NCI-H1436 (cell line): ENCODE measurements at places on chromosomes 1 and 21.

GRCh38 chr1:2415337-2415736, 3.0 kb upstream of the PEX10 start:
- no peak for DNase-seq

DNA sequence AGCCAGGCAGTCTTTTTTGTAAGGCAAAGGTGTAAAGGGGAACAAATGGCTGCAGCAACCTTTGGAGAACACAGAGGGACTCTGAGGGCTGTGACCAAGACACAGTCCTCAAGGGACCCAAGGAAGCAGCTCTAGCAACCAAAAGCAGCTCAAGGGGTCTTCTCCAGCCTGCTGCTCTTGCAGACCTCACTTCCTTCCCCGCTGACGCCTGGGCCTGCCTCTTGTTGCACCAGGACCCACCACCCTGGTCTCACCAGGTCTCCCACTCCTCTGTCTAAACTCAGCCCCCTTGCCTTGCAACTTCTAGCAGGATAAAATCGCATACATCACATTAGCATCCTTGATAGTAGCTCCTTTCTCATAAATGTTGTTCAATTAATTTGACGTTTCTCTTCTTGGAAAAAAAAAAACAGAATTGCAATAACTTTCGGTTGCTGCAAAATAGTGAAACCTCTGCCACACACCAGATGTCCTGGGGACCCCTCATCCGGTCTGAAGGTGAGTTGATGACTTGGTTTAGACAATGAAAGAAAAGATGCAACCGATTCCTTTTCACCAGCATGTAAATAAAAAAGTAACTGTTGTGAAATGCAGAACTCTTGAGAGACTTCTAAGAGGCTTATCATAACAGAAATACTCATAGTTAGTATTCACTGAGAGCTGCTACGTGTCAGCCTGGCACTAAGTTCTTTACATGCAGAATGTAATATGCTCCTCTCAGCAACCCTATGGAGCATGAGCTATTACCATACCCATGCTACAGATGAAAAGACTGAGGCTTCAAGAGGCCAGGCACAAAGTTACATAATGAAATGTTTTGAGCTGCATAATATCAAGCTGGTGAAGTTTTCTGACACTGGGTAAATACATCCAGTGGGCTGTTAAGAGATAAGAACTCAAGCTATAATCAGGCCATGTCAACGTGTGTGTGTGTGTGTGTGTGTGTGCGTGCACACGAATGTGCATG, 58.5 kb downstream of the UMODL1 start:
- DNase-seq = no peak

DNA sequence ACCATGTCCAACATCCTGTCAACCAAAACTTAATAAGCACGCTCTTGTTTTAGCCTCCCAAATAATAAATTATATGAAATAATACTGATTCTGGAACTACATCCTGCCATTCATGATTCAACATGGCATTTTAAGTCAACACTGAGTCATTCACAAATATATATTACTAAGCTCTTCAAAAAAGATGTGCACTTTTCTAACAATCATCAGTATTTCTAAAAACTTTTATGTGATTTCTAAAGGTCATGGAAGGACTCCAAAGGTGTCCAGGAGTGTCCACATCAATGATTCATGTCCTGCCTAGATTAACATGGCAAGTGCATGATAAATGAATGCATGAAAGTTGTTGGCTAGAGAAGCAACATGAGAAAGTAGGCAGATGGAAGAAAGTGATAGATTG, 51.6 kb downstream of the NEGR1 start:
- no peak for DNase-seq

DNA sequence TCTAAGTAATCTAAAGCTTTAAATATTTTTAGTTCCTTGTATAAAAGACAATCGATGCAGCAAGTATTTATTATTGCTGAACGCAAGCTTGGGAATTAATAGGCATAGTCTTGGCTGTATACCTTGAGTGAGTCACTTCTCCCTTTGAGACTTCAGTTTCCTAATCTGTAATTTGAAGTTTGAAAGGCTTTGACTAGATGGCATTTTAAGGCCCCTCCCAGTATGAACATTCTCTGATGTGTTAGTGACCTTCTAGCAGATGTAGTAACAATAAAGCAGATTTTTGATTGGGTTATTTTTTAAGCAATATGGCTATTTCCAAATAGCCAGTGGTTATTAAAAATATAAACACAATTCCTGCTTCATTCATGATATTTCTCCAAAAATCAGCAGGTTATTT, 58.2 kb downstream of the DUSP10 start:
- DNase-seq = no peak

DNA sequence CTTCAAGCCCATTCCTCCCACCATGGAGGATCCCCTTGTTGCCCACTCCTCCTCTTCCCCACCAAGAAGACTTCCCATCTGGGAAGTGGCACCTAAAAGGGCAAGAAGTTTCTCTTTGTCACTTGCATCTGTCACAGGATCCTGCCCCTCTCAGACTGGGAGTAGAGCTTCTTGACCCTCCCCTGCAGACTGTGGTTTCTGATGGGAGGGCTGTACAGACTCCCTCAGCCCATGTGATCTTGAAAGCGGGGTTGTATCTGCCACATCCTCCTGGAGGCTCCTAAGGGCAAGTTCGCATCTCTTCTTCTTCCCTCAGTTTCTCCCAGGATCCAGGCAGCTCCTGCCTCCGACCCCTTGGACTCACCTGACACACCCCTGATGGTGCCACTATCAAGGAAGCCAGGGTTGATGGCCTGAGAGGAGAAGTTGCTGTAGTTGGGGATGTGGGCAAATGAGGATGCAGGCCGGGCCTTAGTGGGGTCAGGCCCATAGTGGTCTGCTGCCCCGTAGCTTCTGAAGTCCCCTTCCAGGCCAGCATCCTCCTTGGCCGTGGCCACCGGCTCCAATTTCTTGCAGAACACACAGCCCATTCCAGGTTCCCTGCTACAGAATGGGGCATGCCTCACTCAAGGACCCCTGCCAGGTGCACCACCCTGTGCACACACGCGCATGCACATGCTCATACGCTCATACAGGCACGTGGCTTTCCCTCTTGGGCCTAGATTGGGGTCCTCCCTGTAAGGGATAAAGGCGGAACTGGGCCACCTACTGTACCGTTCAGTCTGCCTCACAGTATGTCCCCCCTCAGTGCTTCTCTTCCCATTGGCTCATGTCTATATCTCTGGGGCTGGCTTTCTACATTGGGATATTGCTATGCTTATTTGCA, 11.4 kb downstream of the FGR start:
- no peak for DNase-seq

DNA sequence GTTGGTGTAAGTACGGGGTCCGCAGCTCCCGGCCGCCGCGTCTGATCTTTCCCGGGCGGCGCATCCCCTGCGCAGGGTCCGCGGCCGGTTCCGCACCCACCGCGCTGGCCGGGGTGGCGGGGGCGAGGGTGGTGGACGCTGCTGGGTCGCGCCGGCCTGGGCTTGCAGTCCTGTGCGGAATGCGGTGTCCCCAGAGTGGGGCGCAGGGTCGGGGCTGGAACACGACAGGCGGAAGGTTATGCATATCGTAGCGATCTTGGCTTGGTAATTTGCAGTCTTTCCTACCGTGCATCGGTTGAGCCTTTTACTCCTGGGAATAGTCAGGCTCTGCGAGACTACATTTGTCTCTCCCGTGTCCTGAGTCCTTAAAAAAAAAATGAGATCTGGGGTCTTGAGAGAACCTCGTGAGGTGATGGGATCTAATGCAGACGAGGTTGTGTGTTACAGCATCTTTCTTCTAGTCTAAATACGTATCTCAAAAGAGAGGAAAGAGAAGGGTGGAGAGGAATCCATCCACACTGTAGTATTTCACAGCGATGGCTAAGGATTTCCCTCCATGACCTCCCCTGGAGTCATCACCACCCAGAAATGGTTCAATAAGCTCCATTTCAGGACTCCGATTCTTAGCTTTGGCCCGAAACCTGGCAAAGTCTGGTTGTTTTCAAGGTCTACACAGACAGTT, 572 bp downstream of the ATP1B1 start:
- peak; percentile 28 for DNase-seq

- no peak for DNase-seq
Observed at GRCh38 chr1:230503726-230504125, 77.6 kb upstream of the PGBD5 start.

DNA sequence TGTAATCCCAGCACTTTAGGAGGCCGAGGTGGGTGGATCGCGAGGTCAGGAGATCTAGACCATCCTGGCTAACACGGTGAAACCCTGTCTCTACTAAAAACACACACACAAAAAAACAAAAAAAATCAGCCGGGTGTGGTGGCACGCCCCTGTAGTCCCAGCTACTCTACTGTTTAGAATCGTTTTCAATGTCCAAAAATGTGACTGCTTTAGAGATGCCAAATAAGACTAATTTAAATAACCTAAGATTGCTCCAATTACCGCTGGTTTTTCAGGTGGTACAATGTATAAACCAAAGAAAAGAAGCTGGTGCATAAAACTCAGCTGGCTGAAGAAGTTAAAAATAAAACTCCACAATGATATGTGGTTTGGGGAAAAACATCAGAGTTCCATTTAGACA, 132.0 kb downstream of the RERE start:
- DNase-seq = no peak

DNA sequence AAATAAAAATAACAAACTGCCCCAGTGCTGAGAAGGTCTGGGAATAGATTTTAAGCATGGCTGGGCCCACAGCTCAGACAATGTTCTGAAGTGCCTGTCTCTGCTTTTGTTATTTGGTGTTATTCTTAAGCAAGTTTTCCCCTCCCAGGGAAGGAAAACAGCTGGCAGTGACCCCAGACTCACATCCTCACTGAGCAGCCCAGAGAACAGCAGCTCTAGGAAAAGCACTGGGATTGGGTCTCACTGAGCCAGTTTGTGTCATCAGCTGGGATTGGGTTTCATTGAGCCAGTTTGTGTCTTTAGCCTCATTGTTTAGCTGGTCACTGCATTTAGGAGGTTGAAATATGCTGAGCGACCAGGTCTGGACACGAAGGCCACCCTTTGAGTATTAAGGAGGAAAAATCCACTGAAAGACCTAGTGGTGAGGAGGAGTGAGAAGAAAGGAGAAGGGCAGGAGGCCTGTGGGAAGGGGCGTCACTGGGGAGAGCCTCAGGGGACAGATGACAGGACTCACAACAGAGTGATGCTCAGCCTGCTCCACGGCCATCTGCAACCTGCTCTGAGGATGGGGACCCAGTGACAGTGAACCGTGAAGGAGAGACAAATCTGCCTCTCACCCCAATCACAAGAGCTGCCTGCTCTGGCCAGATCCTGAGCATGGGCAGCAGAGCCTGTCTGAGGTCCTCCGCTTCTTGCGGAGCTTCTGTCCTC, 103.8 kb downstream of the TOMM20 start:
- no peak for DNase-seq

- no peak for DNase-seq
Observed at GRCh38 chr1:38740487-38740886, 119.1 kb downstream of the RRAGC start.

DNA sequence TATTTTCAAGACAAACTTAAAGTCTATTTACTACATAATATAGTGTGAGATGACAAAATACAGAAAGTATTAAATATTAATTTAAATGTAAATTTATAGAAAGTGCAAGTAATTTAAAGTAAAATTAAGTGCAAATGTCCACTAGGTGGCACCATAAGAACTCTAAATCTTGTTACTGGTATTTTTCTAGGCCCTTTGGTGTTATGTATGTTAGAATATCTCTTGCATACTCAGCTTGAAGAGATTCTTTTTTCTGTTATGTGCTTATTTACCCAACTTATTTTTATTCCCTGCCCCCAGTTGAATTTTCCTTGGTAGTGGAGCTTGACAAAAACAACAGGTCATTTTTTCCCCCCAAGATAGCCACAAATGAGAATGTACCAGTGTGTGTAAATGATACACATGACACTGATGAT, 71.5 kb downstream of the RPS6KC1 start:
- DNase-seq = peak; percentile 71

DNA sequence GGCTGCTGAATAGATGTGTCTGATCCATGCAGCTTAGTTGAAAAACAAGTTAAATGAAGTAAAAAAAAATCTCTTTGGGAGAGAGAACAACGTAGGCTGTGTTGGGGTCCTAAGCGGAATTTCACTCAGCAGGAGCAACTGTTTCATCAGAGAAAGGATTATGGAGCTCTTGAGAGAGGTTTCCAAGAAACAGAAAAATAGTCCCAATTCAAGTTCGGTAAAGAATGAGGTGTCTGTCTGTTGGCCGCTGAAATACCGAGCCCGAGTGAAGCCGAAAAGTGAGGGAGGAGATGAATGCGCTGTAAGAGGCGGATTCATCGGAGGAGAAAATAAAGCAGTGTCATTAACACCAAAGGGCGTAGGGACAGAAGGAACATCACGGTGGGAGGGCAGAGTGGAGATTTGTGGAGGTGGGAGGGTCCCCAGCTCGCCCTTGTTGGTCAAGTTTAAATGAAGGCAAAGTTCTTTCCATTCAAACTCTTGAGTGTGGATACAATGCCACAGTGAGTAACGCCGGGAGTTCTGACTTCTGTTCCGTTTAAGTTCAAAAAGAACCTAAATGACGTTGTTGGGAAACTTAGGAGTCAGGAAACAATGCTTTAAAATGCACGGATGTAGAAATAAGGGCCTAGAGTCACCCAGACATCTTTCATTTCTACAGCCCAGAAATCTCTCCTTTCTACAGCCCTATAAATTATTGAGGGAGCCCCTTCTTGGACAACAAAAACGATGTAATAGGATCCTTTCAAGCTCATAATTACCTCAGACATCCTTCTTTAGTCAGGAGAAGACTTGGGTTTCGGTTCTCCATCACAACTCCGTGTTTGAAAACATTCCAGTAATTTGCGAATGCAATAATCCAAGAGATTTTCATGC, 15.6 kb upstream of the SLC45A1 start:
- DNase-seq = no peak

DNA sequence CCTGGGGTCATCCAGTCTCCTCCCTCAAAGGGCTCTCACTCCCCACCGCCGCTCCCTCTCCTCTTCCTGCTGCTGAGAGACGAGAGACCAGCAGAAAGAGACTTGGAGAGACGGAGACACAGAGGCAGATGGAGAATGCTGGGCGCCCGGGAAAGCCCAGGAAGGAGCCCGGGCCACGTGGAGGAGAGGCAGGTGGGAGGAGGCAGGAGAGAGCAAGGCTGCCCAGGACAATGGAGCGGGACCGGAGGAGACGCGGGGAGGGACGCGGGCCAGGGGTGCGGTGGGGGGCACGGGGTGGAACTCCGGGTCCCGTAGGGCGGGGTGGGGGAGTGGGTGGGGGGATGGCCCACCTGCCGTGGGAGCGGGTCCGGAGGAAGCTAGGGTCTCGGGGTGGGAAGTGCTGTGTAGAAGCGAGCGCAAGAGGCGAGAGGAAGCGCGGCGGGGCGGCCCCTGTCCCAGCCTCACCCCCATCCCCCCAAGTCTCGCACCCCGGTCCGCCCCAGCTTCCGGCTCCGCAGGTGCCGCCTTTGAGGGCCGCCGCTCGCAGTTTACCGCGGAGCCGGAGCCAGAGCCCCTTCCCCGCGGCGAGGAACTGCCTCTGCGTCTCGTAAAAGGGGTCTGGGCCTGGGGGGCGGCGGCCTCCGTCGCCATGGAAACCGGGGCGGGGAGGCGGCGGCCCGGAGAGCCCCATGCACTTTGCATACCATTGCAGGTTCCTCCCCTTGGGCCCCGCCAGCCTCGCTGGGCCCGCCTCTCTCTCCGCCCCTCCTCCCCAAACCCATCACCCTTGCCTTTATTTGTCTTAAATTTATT, 11.7 kb upstream of the EPHA2 start:
- DNase-seq = peak; percentile 33
